ENCODE measurements at places on chromosomes 5 and 9.

DNA sequence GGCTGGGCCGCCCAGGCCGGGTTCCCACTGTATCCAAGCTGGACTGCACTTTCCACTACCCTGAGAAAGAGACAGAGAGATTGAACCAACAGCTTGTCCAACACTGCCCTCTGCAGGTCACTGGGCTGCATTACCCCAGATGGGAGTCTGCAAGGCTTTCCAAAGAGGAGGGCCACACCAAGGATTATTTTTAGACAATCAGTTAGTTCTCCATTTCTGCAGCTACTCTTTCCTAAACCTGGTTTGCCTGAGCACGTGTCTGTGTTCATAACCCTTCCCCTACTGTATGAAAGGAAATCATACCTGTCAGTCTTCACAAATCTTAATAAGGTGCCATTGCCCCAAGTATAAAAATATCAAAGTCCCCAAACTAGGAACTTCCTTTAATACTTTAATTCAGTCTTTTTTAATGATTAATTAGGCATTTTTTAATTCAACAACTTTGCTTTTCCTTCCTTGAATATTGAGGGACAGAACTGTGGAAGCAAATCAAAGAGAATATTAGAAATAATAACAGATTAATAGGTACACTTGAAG, 13.4 kb upstream of the FGF1 start:
- peak; percentile 59 for DNase-seq

GRCh38 chr9:104009826-104010225, 84.3 kb upstream of the SMC2 start:
- no peak for DNase-seq

- peak; percentile 10 for DNase-seq
Observed at GRCh38 chr9:121886759-121887485, 206.2 kb downstream of the TTLL11 start.

- no peak for DNase-seq
Observed at GRCh38 chr9:37798677-37799076, 1.9 kb upstream of the DCAF10 start.

DNA sequence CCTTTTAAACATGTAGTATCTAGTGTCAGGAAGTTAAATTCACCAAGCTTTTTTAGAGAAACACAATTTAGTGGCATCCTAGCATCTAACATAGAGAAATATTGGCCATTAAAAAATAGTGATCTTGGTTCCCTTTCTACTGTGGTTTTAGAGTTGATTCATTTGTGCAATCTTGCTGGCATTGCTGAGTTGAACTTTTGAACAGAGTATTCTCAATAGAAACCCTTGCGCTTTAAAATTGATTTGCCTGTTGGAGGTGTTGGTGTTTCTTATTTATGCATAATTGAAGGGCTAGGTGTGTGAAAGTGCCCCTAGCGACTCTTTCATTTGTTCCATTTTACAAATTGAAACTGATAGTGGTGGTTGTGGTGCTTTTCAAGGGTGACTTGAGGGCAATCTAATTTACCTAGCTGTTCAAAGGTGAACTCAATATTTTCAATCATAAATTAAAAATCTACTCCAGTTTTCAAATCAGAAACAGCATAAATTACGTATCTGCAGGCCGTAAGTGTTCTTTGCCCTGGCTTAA, 73.0 kb upstream of the MPDZ start:
- no peak for DNase-seq

DNA sequence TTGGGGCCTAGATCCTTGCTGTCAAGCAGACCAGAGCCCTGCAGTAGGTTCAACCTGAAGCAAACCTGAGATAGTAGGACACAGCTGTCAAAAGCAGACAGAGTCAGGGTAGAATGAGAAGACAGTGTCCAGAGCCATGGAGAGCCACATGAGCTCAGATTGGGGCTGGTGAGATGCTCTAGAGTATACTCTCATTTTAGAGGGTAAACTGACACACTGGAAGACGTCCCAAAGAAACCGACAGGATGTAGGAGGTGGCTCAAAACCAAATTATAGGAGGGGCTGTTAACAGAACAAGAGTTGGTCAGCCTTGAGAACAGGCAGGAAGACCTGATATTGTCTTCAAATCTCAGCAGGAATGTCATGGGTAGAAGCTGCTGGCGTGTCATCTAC, 11.5 kb downstream of the CCDC69 start:
- DNase-seq: peak; percentile 20

DNA sequence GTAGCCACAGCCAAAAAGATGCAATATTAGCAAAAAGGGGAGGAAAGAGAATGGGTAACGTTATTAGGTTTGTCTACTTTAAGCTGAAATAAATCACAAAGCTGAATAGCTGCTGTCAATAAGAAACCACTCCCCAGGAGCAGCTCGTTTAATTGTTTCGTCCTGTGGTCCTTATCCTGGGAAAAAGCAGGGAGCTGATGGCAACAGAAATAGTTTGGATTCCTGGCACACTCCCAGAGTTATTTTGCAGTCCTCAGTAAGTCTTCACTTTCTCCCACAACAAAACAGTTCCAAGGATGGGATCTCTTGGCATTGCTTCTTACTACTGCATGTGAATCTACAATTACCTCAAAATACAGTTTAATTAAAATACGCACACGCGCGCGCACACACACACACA, 28.8 kb downstream of the FRMD3 start:
- DNase-seq: no peak
